Kidney (tissue), 22 donors: ENCODE measurements at places on chromosomes 5 and 9. TPM values are rescaled to one million over a fixed set of nuclear protein-coding genes. Genes with fewer than 3 reads are reported as not detected.

DNA sequence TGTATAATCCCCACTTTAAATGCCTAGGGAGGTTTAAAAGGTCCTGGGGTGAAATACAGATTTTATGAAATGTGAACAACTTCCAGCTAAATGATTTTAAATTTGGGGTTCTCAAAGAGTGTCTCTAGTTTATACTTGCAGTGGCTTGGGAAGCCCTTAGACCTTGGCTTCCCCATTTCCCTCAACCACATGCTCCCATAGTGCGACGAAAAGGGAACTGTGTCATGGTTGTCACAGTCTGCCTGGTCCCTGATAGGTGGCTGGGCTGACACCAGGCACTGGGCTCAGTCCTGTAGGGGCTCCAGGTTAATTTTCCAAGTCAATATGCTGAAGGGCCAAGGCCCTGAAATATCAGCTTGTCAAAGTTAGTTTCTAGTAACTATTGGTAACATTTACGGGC, 10.4 kb upstream of the CXCL14 start:
- DNase-seq, result no peak

Gene GABRA1
- total RNA-seq, result not detected

Gene RAB3C
- 3.7 TPM for total RNA-seq

DNA sequence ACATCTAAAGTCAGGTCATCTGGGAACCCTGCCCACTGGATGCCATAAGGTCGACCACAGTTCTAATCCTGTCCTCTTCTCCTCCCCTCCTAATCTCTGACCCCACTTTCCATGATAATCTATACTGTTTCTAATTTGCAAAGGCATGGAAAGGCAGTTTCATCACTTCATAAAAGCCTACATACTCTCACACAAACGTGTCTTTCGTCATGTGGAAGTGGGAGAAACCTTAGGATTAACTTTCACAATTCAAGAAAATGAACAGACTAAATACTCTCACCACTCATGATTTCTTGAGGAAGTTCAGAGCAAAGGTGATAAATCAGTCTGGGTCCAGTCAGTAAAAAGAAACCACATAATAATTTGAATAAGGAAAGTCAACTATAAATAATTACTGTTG, 5.5 kb downstream of the FANCC start:
- no peak for DNase-seq

- peak; percentile 74 for DNase-seq
Observed at GRCh38 chr9:126630458-126631237, 16.9 kb downstream of the LMX1B start.

Gene CDC20B
- not detected for total RNA-seq

- peak; percentile 19 for DNase-seq
Observed at GRCh38 chr9:85978496-85978895, 37.5 kb downstream of the NAA35 start.

DNA sequence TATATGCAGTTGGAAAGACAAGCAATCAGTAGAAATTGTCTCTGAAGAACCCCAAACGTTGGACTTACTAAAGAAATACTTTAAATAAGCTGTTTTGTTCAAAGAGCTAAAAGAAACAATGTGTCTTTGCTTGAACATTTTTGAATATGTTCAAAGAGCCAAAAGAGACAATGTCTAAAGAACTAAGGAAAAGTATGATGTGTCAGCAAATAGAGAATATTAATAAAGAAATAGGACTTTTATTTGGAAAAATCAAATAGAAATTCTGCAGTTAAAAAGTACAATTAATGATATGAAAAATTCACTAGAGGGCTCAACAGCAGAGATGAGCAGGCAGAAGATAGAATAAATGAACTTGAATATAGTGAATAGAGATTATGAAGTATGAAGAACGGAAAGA, 19.2 kb downstream of the TAS2R1 start:
- DNase-seq, result no peak

GRCh38 chr9:87766697-87767096, 40.8 kb downstream of the CTSL start:
- no peak for DNase-seq

DNA sequence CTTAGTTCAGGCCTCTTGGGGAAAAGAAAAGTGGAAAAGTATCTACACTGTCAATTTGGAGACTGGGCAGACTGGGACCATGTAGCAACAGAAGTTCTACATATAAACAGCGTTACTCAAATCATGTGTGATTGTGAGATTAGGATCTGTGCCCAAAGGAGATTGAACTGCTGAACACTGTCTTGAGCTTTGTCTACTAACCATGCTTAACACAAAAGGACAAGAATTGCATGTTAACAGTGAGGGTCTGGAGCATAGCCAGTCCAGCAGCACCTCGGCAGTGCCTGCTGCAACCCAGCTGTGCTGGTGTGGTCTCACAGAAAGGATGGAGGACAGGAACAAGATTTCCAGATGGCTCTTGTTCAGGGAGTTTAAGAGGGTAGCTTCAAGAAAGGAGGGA, 5.7 kb downstream of the PAM start:
- DNase-seq, result no peak

GRCh38 chr9:136587944-136588662, 42.3 kb upstream of the NOTCH1 start:
- DNase-seq, result peak; percentile 95

- no peak for DNase-seq
Observed at GRCh38 chr5:172388246-172388733, 66.0 kb downstream of the SH3PXD2B start.

Gene CBY3
- not detected for total RNA-seq

Gene SEMA6A
- total RNA-seq, result 51.6 TPM

Gene BARHL1
- not detected for total RNA-seq

- DNase-seq, result no peak
Observed at GRCh38 chr9:115972843-115973595, 180.6 kb upstream of the PAPPA start.

GRCh38 chr9:101191723-101192122, 163.2 kb downstream of the PLPPR1 start:
- no peak for DNase-seq

Gene TRIP13
- 1.6 TPM for total RNA-seq

GRCh38 chr5:123907349-123907748, 395.4 kb downstream of the CSNK1G3 start:
- DNase-seq, result no peak

Gene C9orf153
- total RNA-seq, result not detected

DNA sequence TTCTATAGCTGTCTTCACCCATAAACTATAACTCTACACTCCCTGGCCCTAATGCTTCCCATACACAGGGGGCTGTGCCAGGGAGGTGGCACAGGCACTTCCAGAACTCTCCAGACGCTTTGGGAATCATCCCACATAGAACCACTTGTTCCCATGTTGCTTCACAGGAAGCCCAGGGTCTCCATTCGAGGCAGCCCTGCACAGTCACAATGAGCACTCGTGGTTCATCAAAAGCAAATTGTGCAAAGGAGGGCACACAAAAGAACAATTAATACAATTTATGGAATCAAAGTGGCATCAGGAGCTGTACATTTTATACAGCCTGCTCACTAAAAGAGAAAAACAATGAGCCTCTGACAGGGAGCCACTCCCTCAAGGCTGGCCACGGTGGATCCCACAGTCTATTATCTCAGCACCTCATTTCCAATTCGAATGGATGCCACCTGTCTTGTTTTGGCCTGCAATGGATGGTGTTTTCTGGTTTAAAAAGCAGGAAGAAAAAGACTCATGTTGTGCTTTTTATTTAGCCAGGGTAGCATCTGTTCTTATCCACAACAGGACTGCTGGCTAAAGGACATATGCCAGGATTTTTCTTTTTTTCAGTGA, 354.8 kb downstream of the ENC1 start:
- DNase-seq, result no peak

- DNase-seq, result no peak
Observed at GRCh38 chr5:136491806-136492205, 126.5 kb upstream of the TRPC7 start.

Gene SLC23A1
- 3.5 TPM for total RNA-seq

Gene KCNV2
- total RNA-seq, result not detected

Gene MYO10
- total RNA-seq, result 52.4 TPM

DNA sequence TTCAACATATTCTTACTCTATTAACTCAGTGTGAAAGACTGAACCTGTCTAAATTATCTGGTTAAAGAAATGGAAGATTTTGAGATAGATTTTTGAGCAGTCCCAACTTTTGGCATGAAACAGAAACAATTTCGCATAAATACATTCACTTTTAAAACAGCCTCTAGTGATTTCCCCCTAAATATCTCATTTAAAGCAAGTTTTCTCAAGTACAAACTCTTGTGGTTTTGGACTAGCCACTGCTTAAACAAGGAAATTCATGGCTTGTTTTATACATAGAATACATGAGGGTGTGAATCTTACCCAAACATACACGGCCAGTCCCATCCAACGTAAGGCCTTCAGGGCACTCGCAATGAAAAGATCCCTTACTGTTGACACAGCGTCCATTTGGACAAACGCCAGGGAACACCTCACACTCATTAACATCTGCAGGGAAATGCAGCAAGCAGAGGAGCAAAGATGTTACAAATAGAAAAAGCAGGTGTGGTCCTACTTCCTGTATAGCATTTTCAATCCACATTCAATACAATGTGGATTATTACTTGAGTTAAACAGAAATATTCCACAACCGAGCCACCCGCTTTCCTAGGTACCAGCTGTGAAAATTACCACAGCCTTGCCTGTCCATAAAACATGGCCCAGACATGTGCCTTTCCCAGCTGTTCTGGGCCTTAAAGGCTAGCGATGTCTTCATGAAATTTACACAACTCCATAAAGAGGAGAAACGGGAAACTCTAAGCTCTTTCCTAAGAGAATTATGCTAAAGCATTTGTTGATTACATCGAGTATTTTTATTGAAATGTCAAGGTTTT, 188.8 kb downstream of the FBN2 start:
- DNase-seq, result no peak

- DNase-seq, result peak; percentile 82
Observed at GRCh38 chr5:39520232-39520572, 95.4 kb upstream of the DAB2 start.

Gene ARHGEF28
- total RNA-seq, result 66.3 TPM

DNA sequence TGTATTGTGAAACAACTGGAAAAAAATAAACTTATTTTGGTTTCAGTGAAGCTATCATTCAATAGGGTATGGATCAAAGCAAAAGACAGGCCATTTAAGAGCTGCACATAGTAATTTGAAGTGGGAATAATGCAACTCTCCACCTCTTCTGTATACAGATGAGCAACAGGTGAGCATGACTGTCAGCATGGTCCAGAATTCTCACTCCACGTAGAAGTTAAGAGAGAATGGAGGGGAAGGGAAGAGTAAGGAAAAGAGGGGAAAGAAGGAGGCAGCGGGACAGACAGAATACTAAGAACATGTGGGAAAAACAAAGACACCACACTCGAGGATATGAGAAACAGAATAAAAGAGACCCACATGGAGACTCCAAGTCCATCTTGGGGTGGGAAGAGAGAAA, 396.1 kb upstream of the GRIA1 start:
- no peak for DNase-seq

DNA sequence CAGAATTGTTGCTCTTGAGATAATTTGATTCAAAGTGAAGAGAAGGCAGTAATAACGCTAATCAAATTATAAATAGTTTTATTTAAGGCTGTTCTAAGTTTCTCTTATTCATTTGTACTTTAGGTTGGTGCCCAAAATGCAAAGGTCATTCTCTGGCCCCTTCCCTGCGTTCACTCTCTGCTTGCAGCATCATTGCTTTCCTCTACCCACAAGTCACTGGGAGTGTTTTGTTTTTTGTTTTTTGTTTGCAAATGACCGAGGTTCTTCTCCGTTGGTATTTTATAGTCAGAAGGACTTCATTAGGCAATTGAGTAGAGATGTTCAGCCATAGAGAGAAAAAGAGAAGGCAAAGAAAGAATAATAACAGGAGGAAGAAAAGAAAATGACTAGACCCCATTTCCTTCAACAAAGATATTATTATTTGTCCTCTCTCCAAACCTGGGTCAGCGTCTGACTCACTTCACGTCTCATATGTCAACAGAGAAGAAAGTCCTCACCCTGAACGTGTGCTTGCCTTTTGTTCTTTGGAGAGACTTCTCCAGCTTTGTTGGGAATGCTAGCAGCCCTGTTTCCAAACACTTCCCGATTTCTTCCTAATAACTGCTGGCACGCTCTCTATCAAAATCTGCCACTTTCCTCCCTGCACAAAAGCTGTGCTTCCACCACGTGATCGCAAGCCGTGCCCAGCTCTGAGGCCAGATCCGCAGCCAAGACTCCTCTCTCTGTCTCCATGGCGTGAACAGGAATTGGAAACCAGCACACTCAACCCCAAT, 119.8 kb downstream of the EBF1 start:
- DNase-seq, result peak; percentile 68

GRCh38 chr5:119943148-119943547, 313.8 kb downstream of the FAM170A start:
- no peak for DNase-seq

- DNase-seq, result no peak
Observed at GRCh38 chr9:126128494-126129142, 198.0 kb upstream of the MVB12B start.

DNA sequence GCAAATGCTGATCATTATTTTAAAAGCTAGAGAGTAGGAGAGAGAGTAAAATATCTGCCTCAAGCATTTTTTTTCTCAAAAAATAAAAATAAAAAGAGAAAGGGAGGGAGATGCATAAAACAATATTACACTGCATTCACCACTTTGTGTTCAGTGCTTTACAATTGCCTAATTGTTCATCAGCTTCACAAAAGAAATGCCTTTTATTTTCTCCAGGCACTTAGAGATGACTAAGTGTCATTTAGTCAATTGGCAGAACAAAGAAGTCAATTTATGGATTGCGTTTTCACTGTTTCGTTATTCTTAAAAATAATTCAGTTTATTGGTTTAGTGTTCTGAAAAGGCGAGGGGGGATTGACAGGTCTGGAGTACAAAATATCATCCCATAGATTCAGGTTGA, 232.5 kb upstream of the CCNH start:
- no peak for DNase-seq

DNA sequence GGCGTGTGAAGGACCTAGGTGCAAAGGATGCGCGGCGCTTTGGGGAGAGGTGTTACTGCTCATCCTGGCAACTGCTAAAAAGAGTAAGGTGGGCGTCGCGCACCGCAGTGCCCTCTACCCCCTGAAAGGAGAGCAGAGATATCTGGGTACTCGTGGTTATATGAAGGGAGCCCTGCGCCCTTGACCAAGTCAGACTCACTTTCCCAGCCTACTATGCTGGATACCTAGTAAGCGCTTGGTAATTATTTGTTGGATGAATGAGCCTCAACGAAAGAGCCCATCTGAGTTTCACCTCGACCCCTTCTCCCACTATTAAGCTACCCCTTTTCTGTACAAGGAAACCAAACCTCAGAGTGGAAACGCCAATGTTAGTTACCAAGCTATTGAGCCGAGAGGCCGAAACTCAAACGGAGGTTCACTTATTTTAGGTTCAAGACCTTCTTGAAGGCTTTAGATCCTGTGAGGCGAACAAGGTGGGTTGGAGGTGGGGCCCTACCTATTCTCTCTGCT, 8.0 kb downstream of the LHX6 start:
- DNase-seq, result no peak

Gene PLPP7
- 4.0 TPM for total RNA-seq

Gene PCDHGA10
- total RNA-seq, result 5.1 TPM
